ENCODE measurements at places on chromosomes 13 and 19. TPM values are rescaled to one million over a fixed set of nuclear protein-coding genes. Genes with fewer than 3 reads are reported as not detected.

DNA sequence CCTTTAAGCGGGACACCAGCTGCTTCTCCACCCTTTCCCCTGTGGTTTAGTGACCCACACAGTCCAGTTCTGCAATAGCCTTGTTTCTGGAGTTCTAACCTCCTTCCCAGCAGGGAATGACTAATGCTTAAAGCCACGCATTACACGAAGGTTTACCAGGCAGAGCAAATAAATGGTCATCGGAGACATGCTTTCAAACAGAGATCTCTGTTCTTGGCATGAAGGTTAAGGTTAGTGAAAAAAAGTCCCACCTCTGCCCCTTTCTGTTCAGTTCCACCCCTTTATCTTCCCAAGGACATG lies 25.3 kb upstream of the MEDAG start:
- no peak for DNase-seq

GRCh38 chr13:109380457-109380856 lies 405.9 kb downstream of the IRS2 start:
- no peak for DNase-seq

DNA sequence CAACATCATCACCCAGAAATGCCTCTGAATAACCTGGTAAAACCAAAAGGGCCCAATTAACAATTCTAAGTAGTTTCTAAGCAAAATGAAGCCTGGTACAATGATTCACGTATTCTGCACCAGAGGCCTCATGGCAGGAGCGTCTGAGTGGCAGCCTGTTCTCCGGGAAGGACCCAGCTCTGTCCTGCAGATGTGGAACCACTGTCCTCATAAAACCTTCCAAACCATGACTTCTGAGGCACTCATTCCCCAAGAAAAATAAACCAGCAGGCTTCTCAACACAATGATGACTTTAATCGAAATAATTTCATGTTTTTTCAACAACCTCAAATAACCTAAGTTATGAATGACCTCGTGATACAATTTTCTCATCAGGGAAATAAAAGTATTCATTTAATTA lies 89.9 kb downstream of the STK24 start:
- no peak for DNase-seq

DNA sequence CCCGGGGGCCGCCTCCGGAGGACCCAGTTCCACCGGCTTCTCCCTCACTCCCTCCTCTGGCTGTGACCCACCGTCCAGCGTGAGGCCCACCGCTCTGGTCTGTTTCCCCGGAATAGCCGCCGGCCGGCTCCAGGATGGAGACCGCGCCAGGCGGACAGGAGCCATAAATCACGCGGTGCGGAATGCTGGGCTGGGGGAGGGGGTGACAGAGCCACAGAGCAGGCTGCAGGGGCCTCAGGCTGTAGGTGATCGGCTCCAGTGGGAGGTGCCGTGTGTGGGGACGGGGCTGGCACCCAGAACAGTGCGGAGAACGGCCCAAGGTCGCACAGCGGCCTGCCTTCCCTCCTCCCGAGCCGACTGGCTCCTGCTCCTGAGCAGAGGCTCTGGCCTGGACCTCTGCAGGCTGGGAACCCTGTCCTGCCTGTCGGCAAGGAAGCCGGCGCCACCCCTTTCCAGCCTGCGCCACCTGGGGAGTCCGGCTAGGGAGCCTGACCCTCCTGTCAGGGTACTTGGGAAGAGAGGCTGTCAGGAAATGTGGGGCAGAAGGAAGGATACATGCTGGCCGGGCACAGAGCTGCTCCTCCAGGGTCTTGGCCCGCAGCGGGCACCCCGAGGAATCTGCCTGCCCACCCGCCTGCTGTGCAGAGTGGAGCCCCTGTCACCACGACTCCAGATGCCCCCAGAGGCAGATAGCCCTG lies 8.3 kb downstream of the PIAS4 start:
- DNase-seq: no peak

DNA sequence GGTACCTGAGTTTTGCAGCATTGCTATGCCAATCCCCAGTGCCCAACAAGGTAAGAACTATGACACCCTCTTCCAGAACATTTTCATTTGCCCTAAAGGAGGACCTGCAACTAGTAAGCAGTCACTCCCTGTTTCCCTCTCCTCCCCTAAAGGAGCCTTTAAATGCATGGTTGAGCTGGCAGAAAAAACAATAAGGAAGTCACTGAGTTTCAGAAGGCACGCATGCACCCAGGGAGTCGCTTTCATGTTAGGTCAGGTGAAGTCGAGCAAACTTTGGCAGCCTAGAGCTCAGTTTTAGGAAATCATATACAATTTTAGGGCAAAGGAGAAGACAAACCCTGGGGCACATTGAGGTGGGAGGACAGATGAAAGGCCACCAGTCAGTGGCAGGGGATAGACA lies 11.8 kb downstream of the NLRP11 start:
- no peak for DNase-seq

DNA sequence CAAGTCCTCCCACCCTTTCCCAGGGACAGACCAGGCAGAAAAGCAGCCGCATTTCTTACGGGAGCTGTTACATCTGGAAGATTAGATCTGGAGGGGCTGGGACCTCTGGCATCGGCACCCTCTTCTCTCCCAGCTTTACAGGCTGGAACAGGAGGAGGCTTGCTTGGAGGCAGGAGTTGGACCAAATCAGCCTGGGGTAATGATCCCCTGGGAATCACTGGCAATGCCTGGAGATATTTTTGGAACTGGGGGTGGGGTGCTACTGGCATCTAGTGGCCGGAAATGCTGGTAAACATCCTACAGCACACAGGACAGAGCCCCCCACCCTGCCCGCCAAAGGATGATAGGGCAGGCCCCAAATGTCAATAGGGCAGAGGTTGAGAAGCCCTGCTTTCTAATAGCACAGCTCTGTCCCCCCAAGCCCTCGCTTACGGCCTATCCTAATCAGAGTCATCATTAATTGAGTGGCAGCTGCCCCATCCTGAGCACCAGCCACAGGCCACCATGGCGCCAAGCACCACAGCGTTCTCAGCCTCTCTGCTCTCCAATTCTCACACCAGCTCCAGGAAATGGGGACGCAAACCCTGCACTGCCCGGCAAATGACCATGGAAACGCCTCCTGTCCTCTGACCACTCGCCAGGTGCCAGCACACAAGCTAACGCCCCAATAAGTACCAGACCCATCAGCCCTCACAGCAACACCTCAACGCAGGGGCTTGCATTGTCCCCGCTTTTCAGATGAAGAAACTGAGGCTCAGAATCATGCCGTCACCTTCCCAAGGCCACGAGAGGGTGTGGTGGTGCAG lies 20.6 kb downstream of the LRRC4B start:
- DNase-seq: peak; percentile 28

DNA sequence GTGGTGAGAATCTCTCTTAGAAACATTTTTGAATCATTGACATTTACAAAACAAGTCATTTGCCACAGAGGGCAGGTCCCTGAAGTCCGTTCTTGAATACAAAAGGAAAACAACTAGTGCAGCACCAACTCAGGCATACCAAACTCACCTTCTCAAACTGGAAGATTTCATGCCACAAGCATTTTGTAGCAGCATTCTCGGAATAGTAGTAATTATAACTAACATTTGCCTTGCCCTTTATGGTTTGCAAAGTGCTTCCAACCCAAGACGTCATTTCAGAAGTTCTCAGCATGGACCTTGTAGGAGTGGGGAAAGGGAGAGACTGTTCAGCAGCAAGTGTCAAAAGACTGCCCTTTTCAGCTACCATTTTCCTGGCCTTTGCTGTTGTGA lies 344.6 kb downstream of the RFC3 start:
- DNase-seq: no peak

- no peak for DNase-seq
Measured at GRCh38 chr19:44891016-44891882, at the start of gene TOMM40. Gene TOMM40 (plus strand): TSS chr19:44891254. CDS start chr19:44891416, 162 bp downstream.

- no peak for DNase-seq
Measured at GRCh38 chr13:96417939-96418685, 328.2 kb downstream of the HS6ST3 start.

GRCh38 chr19:54023191-54023590 lies 31.8 kb downstream of the CACNG6 start:
- no peak for DNase-seq

DNA sequence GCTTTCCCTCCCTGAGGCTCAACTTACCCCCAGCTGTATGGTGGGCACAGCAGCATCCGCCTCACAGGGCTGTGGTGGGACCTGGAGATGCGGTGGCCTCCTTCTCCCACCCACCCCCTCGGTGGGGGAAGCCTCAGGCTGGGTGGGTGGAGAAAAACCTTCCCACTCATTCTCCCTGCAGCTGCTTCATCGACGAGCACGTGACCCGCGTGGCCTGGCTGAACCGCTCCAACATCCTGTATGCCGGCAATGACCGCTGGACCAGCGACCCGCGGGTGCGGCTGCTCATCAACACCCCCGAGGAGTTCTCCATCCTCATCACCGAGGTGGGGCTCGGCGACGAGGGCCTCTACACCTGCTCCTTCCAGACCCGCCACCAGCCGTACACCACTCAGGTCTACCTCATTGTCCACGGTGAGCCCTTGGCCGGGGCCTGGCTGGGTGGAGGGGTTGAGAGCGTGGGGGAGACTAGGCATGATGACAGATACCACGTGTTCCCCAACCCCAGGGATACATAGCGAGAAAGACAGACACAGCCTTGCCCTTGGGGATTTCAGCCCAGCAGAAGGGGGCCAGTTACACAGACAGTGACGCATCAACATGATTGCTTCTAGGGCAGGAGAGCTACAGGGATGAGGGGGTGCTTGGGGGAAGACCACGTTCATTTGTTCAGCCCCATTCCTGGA lies 12.2 kb downstream of the IGLON5 start:
- DNase-seq: no peak

GRCh38 chr13:111343186-111343805 lies 22.9 kb downstream of the TEX29 start:
- no peak for DNase-seq

- no peak for DNase-seq
Measured at GRCh38 chr19:16946951-16947940, 58.4 kb downstream of the F2RL3 start.

DNA sequence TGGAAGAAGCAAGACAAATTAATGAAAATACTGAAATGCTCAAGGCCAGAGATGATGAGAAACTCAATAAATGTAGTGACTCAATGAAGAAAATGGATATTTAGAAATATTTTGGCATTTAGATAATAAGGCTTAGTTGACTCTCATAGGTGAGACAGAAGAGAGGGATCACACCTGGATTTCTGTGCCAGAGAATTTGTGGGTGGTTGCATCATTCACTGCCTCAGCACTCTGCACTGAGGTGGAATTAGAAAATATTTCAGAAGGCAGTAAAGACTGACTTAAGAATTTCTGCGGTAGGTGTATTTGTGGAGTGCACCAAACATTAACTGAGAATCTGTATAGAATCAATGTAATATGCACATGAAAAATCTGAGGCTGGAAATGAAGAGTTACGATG lies 848.3 kb upstream of the PCDH9 start:
- DNase-seq: no peak

GRCh38 chr19:51712461-51713081 lies 11.2 kb downstream of the HAS1 start:
- no peak for DNase-seq

- DNase-seq: peak; percentile 100
Measured at GRCh38 chr19:44890366-44891015, 563 bp upstream of the TOMM40 start.

- DNase-seq: no peak
Measured at GRCh38 chr13:29817604-29818378, 32.6 kb downstream of the UBL3 start.

DNA sequence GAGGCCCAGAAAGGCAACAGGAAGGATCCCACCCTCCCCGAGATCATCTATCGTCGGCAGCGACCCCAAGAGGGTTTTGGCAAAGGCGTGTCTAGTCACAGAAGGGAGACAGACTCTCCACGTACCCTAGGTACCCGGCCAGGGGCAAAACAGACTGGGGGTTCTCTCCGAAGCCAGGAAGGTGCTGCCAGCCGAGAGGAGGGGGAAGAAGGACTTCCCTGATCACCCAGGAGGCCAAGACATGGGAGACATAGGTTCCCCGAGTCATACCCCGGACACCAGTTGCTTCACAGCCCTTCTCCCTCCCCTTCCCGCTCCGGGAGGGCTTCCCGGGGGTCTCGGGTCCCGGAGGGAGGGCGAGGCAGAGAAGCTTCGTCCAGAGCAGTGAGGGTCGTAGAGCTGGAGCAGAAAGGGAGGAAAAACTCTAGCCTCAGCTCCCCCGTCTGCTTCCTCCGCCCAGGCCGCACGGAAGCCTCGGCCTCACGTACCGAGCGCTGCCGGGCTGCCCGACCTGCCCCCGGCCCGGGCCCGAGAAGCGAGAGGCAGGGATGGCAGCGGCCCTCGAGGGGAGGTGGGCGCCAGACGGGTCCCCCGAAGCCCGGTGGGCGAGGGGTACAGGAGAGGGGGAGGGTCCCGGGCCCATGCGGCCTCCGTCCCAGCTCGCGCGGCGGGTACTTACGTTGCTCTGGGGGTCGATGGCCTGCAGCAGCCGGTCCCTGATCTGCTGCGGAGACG lies 644 bp downstream of the MED26 start:
- no peak for DNase-seq

GRCh38 chr19:35689836-35690235 lies 14.5 kb upstream of the ZBTB32 start:
- no peak for DNase-seq

DNA sequence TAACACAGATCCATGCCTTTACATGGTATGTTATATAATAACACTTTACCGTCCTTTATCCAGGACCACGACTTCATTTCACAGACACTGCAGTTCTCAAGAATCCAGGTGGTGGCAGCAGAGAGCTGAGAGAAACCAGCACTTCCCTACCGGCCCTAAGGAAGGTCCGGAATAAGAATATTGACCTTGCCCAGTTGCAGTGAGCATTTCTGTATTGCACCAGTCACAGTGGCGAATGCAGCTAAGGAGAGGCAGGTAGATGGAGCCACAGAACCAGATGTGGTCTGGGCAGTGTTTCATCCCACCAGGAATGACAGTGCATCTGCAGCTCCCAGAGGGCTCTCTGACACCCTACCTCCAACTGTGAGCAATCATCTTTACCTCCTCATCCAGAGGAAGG lies 44.6 kb downstream of the ZNF787 start:
- no peak for DNase-seq

- no peak for DNase-seq
Measured at GRCh38 chr19:53927739-53928138, 18.7 kb downstream of the CACNG7 start.

Gene FCGBP
- total RNA-seq: 3.1 TPM

Gene FXYD3
- not detected for total RNA-seq

Gene MIDN
- 15.3 TPM for total RNA-seq

Gene ZIC2
- total RNA-seq: 2.8 TPM

Gene KLK15
- not detected for total RNA-seq

Gene CYP2F1
- not detected for total RNA-seq

Gene KCNN1
- total RNA-seq: 30.1 TPM

Gene CALM3
- total RNA-seq: 224 TPM

Gene TNFRSF19
- 18.6 TPM for total RNA-seq

Gene KLK2
- total RNA-seq: not detected

Gene PRR12
- 2.5 TPM for total RNA-seq

Gene TMEM59L
- 34.5 TPM for total RNA-seq

All from occipital lobe (tissue), 3 donors.